ENCODE measurements at places on chromosomes 13 and 19.

- DNase-seq: no peak
These were observed 313.7 kb upstream of the ATXN8OS start for GRCh38 chr13:69793783-69794453.

DNA sequence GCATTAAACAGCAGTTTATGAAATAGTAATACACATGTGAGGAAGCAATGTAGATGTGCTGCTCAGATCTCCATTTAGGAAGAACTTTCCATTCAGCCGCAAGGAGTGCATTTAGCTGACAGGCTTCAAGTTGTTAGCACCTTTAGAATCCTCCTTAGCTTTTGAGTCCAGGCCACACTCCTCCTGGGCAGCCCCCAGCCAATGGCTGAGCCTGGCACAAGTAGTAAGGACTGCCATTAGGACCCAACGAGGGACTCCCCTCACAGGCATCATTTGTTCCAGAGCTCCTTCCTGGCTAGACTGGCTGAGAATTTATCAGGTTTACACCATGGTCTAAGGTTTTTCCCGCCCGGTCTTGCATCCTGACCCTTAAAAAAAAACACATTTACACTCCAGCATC is 201.4 kb downstream of the DIAPH3 start:
- DNase-seq: no peak

- DNase-seq: no peak
These were observed 17.3 kb upstream of the KDM4B start for GRCh38 chr19:4951656-4952055.

DNA sequence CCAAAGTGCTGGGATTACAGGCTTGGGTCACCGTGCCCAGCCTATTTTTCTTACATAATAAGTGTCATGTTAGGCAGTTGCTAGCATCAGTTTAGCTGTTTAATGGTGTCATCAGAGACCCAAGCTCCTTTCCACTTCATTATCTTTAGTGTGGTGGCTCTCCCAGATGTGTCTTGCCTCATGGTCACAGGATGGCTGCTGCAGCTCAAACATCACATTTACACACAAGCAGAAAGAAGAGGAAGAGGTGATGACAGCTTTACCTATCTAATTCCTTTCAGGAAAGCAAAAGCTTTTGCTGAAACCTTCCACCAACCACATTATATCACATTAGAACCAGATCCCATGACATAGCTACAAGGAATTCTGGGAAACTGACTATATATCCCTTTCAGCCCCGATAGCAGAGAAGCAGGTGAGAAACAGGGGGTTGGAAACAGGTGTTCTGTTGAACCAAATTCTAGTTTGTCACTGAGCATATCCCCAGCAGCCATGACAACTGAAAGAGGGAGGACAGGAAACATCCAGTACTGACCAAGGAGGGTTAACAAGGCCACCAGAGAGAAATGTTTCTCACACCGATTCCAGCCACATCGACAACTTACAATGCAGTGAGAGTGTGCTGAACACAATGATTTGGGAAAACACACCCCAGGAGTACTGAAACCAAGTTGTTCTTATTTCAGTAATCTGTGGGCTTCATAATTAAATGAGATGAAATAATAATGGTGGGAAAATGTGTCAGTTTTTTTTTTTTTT is 617.0 kb downstream of the UQCRFS1 start:
- no peak for DNase-seq

DNA sequence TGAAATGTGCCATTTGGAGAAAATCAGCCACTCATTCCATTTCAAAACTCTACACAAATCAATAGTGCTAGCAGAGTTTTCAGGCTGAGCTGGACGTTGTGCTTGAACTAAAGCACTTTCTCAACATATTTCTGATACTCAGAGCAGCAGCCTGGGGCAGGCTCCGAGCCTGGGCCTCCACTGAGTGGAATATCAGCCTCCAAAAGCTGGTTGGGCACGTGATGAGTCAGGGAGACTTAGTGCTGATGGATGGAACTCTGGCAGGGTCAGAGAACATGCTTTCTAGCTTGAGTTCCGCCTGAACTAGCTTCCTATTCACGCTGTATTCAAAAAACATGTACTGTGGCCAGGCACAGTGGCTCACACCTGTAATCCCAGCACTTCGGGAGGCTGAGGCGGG is 85.8 kb upstream of the PCDH8 start:
- DNase-seq: no peak

- no peak for DNase-seq
These were observed 628.3 kb upstream of the SLC10A2 start for GRCh38 chr13:103694471-103694870.

DNA sequence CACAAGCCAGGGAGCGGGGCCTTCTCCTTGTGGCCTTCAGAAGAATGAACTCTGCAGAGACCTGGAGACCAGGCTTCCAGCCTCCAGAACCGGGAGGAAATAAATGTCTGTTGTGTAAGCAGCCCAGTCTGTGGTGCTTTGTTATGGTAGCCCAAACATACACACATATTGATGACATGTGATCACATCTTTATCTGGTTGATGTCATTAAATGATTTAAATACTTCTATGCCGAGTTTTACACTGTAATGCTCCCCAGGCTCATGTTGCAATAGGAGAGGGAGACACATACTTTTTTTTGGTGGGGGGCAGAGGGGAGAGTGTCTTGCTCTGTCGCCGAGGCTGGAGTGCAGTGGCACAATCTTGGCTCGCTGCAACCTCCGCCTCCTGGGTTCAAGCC is 188.0 kb upstream of the IRS2 start:
- DNase-seq: no peak

DNA sequence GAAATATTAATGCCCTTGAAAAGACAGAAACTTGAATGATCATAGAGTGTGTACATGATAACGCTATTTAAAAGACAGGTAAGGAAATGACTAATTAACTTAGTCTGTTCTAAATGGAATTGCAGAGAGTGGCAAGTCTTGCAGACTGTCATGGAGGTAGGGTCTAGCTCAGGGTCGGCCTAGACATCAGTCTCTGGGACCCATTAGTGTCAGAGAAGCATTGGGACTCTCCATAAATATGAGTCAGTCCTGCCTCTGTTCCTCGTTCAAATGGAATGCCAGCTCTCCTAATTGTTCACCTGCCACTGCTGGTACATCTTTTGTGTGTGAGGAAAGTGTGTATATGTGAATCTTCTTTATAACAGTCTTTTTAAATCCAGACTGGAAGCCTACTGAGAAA is 28.0 kb downstream of the PCDH20 start:
- no peak for DNase-seq

DNA sequence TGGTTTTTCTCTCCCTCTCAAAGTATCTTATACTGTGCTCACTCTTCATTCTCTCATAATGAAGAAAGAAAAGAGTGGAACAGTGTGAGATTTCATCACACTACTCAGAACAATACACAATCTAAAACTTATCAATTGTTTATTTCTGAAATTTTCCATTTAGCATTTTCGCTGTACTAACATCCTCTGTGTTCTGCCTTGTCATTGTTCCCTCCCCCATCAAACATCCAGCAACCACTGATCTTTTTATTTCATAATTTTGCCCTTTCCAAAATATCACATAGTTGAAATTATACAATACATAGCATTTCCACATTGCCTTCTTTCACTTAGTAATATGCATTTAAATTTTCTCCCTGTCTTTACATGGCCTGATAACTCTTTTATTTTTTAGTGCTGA is 658.7 kb downstream of the SLITRK1 start:
- no peak for DNase-seq

- peak; percentile 81 for DNase-seq
These were observed 566 bp downstream of the TIMM13 start for GRCh38 chr19:2426611-2427428.

GRCh38 chr13:45564133-45564776 is 51.3 kb downstream of the ERICH6B start:
- no peak for DNase-seq

DNA sequence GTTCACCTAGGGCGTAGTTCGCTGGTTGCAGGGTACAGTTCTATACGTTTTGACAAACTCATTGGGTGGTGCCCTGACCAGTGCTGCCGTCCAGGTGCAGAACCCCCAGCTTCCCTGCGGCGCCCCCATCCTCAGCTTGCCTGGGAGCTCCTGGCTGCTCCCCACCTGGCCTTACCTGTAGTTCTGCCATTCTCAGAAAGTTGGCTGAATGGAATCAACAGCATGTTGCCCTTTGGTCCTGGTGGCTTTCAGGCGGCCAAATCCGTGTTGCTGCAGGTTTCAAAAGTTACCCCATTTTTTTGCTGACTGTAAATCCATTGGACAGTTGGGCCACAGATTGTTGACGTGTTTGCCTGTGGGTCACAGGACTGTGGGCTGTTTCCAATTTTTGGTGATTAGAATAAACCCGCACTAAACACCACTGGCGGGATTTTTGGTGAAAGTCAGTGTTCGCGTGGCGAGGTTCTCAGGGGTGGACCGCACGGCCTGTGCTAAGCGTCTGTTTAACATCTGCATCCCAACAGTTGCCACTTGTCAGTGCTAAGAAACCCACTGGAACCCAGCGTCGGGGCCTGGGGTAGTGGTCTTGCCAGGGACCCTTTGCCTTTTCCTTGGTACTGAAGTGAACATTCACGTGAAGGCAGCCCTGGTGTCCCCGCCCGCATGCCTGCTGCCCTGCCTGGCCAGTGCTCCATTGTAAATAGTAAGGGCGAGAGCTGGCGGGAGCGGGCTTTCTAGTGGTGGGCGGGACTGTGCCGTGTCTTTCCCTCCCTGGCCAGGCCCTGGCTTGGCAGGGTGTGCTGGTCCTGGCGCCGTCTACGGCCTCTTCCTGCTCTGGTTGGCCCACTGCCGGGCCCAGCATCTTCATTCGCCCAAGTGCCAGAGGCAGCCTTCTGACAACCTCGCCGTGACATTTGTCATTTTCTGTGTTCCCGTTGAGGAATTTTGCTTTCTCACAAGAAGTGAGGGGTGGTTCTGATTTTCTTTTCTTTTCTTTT is 3.3 kb downstream of the DOT1L start:
- DNase-seq: no peak

DNA sequence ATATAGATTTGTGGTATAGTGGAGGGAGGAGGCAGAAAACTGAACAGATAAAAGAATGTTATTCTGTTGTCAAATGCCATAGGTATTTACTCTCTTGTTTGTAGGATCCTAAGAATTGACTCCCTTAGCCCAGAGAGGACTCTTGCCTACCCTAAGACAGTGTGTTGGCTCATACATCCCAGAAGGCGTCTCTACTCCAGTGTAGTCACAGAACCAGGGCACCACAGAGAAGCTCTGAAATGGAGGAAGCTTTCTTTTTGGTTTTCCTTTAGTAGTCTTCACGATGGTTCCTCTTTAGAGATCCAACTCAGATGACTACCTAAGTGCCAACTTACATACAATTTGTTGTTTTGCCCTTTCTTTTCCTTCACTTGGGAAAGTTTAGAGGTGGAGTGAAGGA is 14.0 kb downstream of the GPR183 start:
- DNase-seq: no peak

DNA sequence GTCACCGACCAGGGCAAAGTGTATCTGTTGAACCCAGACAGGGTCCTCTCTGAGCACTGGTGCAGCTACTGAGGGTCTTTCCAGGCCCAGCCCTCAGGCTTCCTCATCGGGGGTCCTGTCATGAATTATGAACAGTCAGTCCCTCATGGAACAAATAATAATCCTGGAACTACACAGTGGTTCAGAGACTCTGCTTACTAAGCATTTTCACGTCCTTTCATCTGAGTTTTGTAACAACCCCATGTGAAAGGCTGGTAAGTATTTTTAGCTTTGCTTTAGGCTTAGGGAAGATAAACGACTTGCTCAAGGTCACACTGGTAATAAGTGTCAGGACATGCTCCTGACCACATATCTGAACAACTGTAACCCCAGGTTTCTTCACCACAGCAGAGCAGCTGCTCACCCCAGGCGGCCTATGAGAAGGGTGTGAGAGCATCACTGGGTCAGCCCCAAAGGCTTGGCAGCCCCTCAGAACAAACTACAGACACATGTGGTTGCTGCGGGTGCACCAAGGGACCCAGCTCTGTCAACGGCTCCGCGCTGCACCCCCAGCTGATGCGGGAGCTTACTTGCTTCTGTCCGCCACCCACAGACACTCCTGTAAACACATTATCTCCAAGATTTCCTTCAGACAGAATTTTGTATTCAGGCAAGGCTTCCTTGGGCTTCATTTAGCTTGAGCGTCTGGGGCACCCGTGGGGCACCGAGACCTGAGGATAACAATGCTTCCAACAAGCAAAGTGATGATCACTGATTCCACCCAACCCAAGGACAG is 19.4 kb upstream of the GSX1 start:
- DNase-seq: no peak

GRCh38 chr19:46218160-46218559 is 11.4 kb upstream of the IGFL1 start:
- no peak for DNase-seq

DNA sequence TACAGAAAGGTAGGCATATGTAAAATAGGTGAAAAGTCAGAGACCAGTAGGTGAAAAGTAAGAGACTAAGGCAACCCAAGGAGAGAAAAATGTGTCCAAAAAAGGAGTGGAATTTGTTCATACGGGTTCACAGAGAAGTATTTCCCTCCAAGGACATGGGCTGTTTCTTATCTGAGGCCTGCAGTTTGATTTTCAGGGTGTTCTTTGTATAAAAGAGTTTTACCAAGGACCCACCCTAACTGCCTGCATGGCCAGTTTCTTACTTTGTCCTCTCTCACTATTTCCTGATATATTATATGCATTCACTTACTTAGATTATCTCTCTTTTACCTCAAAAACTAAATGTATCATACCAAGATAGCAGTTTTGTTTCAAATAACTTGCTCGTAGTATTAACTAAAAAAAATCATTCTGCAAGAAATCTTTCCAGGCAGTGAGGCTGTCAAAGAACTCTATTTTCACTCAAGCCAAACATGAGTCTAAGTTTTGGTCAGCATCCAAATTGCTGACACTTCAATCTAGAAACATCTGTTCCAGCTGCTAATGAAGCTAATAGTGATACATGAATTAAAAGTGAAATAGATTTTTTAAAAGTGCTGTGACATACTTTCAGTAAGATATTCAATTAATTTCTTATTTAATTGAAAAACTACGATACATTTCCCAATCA is 141.4 kb upstream of the SGCG start:
- no peak for DNase-seq

GRCh38 chr13:106762708-106763107 is 194.8 kb upstream of the ARGLU1 start:
- DNase-seq: no peak

GRCh38 chr19:5144545-5145179 is 175.7 kb downstream of the KDM4B start:
- no peak for DNase-seq

GRCh38 chr19:10855879-10856522 is 7.8 kb downstream of the C19orf38 start:
- no peak for DNase-seq

GRCh38 chr13:105450784-105451183 is 1084.7 kb downstream of the EFNB2 start:
- no peak for DNase-seq

- DNase-seq: no peak
These were observed 1300.7 kb downstream of the PCDH9 start for GRCh38 chr13:65929436-65929835.

Data from GM19239 (cell line).